ENCODE measurements at places on chromosomes 11 and 22. TPM values are rescaled to one million over a fixed set of nuclear protein-coding genes. Genes with fewer than 3 reads are reported as not detected.

Gene MRGPRX3
- total RNA-seq = not detected

DNA sequence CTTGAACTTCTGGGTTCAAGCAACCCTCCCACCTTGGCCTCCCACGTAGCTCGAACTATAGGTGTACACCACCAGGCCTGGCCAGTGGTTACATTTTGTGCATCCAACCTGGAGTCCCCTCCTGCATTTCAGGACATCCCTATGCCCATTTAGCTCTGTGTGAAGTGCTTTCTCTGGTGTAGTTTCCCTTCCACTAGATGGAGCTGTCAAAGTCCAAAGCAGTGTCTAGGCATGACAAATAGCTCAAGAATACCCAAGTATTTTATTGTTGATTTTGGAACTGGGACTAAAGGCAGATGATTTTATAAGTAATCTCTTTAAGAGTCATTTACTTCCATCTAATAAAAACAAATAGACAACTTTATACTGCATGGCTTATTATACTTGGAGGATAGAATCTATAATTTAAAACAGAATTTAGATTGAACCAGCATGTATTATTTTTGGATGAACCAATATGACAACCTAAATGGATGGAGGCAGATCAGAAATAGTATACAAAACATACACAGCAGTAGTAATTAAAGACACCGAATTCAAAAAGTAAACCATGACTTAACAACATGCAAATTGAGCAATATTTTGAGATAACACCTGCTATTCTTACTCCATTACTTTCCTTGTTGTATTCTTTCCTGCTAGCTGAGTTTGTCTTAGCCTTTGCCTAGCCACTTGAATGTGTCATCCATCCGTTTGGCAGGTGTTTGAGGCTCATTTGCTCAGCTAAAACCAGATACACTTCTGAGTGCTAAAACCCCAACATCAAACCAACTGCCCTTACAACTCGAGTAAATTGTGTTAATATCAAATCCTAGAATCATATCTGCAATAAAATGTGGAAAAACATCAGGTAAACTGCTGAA, 37.7 kb downstream of the EIF4ENIF1 start:
- no peaks in the 10 kb centered on the region for H3K27me3 ChIP-seq
- H3K27ac ChIP-seq = no peak overlapping the region
- no peak overlapping the region for H3K4me3 ChIP-seq

DNA sequence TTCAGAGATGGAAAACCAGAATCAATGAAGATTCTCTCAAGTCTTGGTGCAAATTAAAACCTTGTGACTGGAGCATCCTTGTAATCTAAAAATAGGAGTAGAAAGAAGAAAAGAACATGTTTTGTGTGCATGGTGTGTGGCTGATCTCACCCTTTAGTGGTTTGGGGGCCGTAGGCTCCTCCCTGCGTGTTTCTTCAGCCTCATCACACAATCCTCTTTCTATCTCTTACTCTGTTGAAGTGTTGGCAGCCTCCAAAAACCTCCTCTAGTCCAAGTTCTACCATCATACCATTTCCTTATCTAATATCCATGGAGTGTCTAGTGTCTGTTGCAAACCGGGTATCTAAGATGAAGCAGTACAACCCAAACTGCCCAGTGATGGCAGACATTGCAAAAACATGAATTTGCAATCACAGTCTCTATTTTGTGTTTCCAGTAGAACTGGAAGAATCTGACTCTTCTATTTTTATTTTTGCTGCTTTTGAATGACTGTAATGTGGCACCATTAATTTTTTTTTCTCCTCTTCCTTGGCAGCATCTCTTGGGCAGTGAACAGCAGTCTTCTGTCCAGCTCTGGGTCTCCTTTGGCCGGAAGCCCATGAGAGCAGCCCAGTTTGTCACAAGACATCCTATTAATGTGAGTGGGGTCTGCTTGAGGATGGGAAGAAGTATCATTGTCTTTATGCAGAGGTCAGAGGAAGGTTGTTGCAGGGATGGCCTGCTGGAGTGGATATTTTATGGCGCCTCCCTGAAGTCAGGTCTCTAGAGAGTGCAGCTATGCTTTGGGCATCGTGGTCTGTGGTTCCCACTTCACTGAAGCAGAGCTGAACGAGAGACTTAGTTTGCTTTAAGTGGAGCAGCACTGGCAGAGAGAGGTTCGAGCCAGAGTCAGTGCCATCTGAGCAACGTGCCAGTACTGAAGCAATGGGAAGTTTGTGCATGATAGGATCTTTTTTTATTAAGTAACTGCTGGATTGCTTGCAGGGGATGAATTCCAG, 60.0 kb upstream of the SORL1-AS1 start:
- DNase-seq = no peak
- H3K27me3 ChIP-seq = no peaks in the 10 kb centered on the region
- H3K4me3 ChIP-seq = no peak overlapping the region
- peaks cover 3% of the 10 kb centered on the region for H3K4me1 ChIP-seq

Gene CREBZF
- total RNA-seq = 44.0 TPM

DNA sequence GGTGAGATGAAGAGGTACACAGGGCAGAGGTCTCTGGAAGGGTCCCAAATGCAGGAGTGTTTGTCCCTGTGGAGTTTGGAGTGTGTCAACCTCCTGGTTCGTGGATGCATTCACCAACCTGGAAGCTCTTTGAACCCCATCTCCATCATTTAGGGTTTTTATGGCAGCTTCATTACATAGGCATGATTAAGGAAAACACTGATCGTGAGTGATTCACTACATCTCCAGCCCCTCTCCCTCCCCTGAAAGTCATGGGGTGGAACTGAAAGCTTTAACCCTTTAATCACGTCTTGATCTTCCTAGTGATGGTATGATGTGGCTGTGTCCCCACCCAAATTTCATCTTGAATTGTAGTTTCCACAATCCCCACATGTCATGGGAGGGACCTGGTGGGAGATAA, 19.8 kb upstream of the INCENP start:
- H3K27ac ChIP-seq = no peak overlapping the region
- no peaks in the 10 kb centered on the region for H3K36me3 ChIP-seq
- H3K4me1 ChIP-seq = no peaks in the 10 kb centered on the region
- no peaks in the 10 kb centered on the region for H3K27me3 ChIP-seq
- no peak overlapping the region for H3K4me3 ChIP-seq
